ENCODE measurements at places on chromosomes 5 and 9.

- no peak for DNase-seq
- H3K36me3 ChIP-seq, result no peaks in the 10 kb centered on the region
- no peaks in the 10 kb centered on the region for H3K27me3 ChIP-seq
Measured at GRCh38 chr9:113499153-113499875, 35.8 kb downstream of the RGS3 start.

DNA sequence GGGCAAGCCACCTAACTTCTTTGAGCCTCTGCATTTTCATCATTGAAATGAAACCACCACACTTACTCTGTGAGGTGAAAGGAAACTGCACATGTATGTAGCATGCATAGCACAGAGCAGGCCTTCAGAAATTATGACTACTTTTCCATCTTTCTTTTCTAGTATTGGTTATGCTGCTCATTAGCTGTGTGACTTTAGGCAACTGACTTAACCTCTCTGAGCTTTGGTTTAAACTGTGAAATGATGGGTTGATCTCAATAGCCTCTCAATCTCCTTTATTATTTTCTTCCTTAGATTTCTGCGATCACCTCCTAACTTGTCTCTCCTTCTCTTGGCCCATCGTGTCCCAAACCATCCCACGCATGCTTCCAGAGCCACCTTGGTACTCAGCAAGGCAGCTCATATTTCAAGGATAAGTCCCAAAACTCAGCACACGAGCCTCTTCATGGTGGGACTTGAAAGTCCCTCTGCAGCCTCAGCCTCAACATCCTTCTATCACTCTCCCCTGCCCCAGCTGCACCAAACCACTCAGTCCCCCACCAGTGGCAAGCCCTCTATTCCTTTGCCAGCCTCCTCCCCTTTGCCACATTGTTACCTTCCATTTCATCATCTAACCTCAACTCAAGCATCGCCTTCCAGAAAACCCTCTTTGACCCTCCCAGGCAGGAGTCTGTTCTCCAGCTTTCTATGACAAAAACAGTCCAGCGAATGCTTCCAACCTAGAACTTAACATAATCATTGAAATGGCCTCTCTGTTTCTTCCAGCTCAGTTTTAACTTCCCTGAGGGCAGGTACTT is 60.3 kb upstream of the DNAH5 start:
- H3K27me3 ChIP-seq, result no peaks in the 10 kb centered on the region
- no peaks in the 10 kb centered on the region for H3K36me3 ChIP-seq
- H3K4me3 ChIP-seq, result no peak overlapping the region
- peak; percentile 21 for DNase-seq

DNA sequence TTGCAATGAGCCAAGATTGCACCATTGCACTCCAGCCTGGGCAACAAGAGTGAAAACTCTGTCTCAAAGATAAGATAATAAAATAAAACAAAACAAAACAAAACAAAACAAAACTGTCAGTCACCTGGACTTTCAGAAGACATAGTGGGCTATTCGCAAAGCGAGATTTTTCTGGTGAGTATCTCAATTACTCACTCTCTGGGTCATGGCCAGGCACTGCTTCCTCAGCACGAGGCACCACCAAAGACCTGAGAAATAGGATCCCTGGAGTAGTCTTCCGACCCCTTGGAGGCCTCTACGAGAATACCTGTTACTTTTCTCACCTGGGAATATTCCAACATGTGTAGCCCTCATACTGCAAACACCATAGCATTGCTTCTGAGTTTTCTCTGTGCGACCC is 201.7 kb upstream of the ZNF618 start:
- no peaks in the 10 kb centered on the region for H3K36me3 ChIP-seq
- H3K4me1 ChIP-seq, result no peaks in the 10 kb centered on the region
- H3K4me3 ChIP-seq, result no peak overlapping the region
- no peak overlapping the region for H3K27ac ChIP-seq

- H3K36me3 ChIP-seq, result no peaks in the 10 kb centered on the region
- H3K27ac ChIP-seq, result no peak overlapping the region
- DNase-seq, result no peak
Measured at GRCh38 chr5:55222092-55222984, 4.8 kb downstream of the MCIDAS start.

- H3K27ac ChIP-seq, result no peak overlapping the region
- H3K27me3 ChIP-seq, result peaks cover 32% of the 10 kb centered on the region
- H3K4me1 ChIP-seq, result peaks cover 11% of the 10 kb centered on the region
- H3K36me3 ChIP-seq, result no peaks in the 10 kb centered on the region
- DNase-seq, result no peak
Measured at GRCh38 chr5:132103969-132104391, 30.4 kb downstream of the CSF2 start.

GRCh38 chr5:149623473-149623872 is 42.2 kb downstream of the ARHGEF37 start:
- H3K4me3 ChIP-seq, result no peak overlapping the region
- peaks cover 3% of the 10 kb centered on the region for H3K27me3 ChIP-seq
- no peak overlapping the region for H3K27ac ChIP-seq
- no peak for DNase-seq

Measured in DND-41 (cell line).